ENCODE measurements at places on chromosomes 4 and X. TPM values are rescaled to one million over a fixed set of nuclear protein-coding genes. Genes with fewer than 3 reads are reported as not detected.

Gene CLNK
- total RNA-seq, result not detected

Gene MID1
- total RNA-seq, result 9.1 TPM

Gene SSX2
- not detected for total RNA-seq

Gene CFAP47
- under 0.01 TPM for total RNA-seq

Gene GAGE2A
- total RNA-seq, result not detected

Gene FDCSP
- not detected for total RNA-seq

Gene AMELX
- not detected for total RNA-seq
